Lower leg skin (tissue), 4 donors: ENCODE measurements at places on chromosomes 2 and 18.

DNA sequence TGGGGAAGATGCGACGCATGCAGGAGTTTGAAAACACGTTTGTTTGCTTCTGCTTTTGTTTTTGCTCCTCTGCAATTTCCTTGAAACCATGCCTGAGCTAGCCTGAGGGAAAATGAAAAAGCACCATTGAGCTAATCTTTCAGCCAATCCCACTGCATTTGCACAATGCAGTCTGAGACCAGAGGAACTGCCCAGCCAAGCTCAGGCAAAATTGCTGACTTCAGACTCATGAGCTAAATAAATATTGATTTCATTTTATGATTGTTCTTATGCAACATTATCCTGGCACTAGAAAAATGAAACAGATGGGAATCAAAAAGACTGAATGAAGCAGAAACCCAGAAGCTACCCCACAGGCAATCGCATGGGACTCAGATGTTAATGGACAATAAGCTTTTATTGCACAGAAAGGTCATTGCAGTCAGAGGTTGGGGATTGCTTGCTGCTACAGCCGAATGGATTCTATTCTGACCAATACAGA, 37.0 kb downstream of the TPRKB start:
- no peak for DNase-seq

GRCh38 chr2:133774654-133775015, 206.4 kb upstream of the NCKAP5 start:
- no peak for DNase-seq

DNA sequence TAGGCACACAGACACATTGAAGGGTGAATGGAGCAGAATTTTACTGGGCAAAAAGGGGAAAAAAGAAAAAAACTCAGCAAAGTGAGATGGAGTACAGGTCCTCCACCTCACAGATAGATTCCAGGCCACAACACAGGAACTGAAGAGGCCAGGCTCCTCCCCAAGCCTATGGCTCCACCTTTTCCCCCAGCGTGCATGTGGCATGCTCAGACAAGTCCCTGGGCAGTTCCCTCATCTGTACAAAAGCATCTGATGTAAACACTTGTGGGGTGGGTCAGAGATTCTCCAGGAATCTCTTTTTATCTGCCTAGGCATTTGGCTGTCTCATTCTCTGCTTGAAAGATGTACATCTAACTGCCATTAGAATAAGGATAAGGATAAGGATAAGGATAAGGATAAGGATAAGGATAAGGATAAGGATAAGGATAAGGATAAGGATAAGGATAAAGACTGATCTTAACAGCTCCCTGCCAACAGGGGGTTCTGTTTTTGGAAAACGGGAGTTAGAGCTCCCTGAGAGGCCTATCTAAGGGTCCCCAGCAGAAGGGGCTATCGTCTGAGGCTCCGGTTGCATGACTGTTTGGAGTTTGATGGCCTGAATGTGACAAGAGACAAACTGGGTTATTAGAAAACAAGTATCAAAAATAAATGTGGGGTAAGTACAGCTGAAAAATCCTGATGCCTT, 17.2 kb upstream of the ASXL3 start:
- DNase-seq = no peak

DNA sequence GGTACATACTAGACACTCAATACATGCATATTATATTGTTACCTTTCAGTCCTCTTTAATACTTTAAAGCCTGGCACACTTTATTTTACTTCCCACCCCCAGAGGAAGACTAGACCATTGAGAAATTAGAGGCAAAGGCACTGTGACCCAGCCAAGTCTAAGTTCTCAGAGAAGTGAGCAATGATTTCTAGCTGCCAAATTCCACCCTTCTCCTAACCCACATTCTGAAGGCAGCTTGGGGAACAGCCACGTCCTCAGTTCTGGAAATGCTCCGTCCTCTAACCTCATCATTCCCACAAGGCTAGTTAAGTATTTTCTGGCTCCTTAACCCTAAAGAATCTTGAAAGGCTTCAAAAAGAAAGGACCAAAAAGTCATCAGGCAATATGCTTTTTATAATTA, 86.6 kb downstream of the COL5A2 start:
- DNase-seq = peak; percentile 36

- DNase-seq = peak; percentile 95
Measured at GRCh38 chr2:238285653-238286082, 2.7 kb downstream of the PER2 start.

GRCh38 chr2:178426388-178426787, 24.6 kb downstream of the PRKRA start:
- DNase-seq = no peak

GRCh38 chr2:175234153-175234552, 52.6 kb upstream of the ATP5MC3 start:
- no peak for DNase-seq

GRCh38 chr2:43879261-43879660, 40.5 kb downstream of the ABCG8 start:
- no peak for DNase-seq

DNA sequence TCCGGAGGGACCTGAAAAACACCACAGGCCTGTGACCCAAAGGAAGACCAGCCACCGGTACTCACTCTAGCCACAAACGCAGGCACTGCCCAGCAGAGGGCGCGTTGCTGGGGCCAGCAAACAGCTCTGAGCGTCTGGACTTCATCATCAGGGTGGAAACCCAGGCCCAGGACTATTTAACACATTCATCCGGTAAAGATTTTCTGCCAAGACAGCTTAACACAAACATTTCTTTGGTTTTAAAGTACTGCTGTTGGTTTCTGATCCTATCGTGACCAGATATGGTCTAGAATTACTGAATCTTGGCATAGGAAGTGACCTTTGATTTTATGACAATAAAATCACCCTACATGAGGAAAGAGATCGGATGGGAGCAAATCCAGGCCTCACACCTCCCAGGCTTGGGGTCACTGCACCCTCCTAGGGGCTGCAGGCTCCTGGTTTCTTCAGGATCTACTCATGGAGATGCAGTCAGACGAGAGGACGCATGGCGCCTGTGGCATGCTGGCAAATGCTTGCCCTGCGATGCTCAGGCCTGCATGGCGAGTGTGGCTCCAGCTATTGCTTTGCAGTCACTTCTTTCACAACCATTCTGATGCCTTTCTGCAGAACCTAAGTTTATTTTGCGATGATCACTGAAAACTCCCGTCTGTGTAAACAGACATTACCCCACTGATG, 130.4 kb downstream of the COL4A4 start:
- no peak for DNase-seq

DNA sequence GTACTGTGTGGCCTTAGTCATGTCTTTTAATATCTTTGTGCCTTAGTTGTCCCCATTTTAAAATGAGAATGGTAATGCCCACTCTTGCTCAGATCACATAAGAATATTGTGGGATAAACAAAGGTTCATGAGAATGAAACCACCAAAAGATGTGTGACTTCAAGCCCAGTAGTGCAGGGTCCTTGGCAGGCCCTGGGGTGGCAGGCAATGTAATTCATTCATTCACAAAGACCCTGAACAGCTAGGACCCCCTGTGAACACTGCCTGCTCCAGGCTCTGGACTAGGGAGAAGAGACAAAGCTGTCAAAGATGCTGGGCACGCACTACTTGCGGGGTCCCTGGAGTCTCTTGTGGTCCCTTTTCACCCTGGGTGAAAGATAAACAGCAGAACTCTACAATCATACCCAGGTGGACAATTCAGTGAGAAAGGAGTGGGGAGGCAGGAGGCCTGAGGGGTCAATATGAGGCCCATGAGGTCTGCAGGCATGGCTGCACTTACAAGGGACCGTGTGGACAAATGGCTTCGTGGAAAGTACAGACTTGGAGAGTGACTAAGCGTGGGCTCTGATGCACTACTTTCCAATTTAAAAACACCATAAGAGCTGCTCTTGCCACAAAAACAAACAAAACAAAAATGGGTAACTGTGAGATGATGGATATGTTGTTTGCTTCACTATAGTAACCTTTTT, 136.1 kb downstream of the SMAD7 start:
- no peak for DNase-seq

DNA sequence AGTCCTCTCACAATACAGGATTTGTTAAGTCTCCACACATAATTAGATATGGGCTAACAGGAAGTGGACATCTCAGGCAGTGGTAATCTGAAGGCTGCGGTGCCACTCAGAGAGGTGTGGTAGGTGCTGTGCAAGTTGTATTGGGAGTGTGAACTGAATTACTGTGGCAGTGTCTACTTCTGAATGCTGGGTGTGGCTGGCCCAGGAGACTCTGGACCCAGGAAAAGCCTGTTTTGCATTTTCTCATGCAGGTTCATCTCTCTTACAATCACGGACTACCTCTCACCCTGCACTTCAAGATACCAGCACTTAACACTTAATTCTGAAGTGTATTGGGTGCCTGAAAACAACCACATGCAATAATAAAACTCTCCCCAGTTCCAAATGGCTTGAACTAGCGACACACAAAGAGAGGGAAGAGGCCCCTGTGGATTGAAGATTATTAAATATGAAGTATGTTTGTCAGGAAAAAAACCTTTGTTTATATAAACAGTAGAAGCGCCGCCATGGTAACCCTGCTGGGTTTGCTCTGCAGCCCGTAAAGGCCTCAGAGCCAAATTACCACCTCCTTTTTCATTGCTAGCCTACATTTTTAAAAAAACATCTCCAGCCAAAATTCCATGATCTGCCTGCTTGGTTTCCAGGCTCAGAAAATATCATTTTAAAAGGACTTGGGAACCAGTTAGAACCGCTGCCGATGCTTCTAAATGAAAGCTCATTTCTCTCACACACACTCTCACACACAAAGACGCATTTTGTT, 77.5 kb downstream of the GFPT1 start:
- no peak for DNase-seq

GRCh38 chr2:67854103-67854743, 208.6 kb downstream of the C1D start:
- DNase-seq = no peak

DNA sequence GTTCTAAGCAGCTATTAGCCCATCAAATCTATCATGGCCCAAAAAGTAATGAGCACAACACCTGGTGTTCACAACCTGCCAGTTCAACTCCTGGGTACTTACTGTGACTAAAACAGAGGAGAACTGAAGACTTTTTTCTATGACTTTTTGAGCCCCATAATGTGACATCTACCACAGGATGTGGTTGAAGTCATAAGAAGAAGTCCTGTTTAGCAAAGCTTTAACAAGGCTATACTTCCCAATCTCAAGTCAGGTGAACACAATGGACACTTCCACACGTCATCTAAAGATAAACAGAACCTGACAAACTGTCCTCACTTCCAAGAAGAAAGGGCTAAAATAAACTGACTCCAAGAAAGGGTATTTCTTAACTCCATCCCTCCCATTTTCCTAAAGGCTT, 138.8 kb downstream of the ATAD2B start:
- no peak for DNase-seq

DNA sequence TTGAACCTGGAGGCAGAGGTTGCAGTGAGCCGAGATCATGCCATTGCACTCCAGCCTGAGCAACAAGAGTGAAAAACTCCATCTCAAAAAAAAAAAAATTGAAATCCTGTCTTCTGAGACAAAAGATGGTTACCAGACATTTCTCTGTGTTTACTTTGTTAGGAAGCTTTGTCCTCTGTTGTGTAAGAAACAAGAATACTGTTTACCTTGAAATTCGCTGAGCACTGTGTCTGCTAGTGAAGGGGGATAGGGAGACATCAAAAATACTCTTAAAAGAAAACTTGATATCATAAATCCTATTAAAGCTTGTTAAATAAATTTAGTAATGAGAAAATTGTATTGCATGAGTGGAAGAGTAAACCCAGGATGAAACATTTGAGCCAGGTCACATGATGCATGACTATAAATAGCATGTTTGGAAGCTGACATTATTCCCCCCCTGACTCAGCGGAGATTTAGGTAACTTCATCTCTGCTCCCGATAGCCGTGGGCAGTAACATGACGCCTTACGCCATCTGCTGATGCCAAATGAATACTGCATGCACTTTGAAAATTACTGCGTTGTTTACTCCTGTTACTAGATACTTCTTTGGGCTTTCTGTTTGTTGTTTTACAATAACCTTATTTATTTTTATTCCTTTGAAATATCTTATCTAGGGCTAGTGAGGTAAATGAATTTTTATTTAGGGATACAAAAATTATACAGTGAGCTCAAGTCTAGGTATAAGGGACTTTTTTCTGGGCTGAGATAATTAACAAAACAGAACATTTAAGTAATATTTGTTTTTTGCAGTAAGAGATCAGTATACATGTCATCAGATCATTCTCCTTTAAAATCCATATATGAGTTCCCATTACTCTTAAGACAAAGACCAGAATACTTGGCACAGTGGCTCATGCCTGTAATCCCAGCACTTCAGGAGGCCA, 134.9 kb downstream of the MAP3K20 start:
- no peak for DNase-seq

DNA sequence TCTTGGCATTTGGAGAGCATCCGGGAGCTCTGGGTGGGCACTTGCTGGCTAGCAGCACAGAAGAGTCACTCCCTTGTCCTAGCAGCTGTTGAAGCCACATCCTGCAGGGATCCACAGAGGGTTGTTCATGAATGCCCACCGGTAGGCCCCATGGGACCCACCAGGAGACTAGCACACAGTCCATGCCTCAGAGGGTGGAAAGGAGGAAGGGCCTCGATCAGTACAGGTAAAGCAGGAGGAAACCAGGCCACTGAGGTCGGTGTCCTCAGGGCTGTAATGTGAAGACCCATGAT, 205.8 kb downstream of the SEPTIN10 start:
- DNase-seq = no peak

GRCh38 chr18:54023471-54023870, 201.0 kb downstream of the MBD2 start:
- no peak for DNase-seq

DNA sequence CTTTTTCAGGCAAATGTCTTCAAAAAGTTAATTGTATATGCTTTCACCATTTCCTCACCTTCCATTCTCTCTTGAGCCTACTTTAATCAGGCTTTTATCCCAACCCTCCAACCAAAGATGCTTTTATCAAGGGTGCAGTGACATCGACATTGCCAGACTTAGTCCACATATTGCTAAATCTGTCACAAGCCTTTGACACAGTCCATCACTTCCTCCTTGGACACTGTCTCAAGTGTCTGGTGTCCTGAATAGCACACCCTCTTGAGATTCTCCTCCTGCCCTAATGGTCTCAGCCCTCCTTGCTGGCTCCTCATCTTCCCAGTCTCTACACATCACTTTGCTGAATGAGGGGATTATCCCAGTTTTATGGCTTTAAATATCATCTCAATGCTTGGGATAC, 147.5 kb upstream of the SLC39A10 start:
- DNase-seq = no peak

DNA sequence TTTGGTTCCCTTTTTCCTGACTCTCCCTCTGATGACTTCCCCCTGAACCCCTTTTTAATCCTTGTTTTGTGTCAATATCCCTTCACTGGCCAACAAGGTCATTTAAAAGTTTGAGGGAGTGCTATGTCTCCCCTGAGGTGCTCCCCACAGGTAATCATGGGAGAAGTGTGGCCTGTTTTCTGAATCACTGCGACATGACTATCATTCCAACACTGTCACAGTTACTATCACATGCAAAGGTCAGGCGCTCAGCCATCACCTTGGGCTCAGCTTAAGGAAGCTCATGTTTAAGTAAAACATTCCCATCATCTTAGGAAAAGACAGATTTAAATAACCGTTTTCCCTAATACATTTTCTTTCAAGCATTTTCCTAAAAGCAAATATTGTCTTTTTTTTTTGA, 20.9 kb upstream of the ACAA2 start:
- no peak for DNase-seq

GRCh38 chr2:156279446-156280150, 52.9 kb downstream of the NR4A2 start:
- DNase-seq = no peak
